Bronchial epithelial cell (primary cell): ENCODE measurements at places on chromosomes 12 and 14.

GRCh38 chr14:58098507-58098906 lies 53.5 kb downstream of the ARMH4 start:
- DNase-seq: peak; percentile 14

- no peak for DNase-seq
Observed at GRCh38 chr12:101592448-101592847, 2.3 kb upstream of the MYBPC1 start.

DNA sequence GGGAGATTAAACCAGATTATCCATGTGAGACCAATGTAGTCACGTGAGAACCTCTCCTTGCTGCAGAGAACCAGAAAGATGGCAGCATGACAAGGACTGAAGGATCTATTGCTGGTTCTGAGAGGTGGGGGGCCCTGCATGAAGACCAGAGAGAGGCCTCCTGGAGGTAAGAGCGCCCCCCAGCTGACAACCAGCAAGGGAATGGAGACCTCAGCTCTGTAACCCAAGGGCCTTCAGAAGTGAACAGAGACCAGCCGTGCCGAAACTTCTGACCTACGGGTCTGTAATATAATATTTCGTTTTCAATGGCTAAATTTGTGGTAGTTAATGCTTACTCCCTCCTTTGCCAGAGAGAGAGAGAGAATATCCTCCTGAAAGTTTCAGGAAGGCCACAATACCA lies 524.1 kb upstream of the TBX3 start:
- DNase-seq: no peak

- DNase-seq: peak; percentile 34
Observed at GRCh38 chr12:6563448-6564050, 4.5 kb downstream of the NOP2 start.

- DNase-seq: peak; percentile 67
Observed at GRCh38 chr12:1473418-1473817, 121.0 kb downstream of the FBXL14 start.

DNA sequence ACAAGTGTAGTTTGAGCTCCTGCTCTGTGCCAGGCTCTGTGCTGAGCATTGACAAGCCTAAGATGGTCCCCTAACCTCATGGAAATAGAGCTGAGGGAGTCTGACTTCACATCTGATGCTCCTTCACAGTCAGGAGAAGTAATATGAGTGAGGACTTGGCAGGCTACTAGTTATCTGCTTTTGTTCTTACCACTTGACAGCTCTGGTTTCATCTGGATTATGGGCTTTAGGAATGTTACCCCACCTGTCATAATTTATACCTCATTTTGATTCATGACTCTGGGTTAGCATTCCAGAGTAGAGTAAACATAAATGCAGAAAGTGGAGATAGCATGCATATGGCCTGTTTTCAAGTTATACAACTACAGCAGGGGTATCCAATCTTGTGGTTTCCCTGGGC lies 40.5 kb downstream of the ATP6V1D start:
- DNase-seq: no peak

- peak; percentile 90 for DNase-seq
Observed at GRCh38 chr14:54509546-54510501, at the start of gene CGRRF1. CGRRF1 (plus strand) TSS chr14:54509906; CDS start chr14:54509960, 54 bp downstream.

DNA sequence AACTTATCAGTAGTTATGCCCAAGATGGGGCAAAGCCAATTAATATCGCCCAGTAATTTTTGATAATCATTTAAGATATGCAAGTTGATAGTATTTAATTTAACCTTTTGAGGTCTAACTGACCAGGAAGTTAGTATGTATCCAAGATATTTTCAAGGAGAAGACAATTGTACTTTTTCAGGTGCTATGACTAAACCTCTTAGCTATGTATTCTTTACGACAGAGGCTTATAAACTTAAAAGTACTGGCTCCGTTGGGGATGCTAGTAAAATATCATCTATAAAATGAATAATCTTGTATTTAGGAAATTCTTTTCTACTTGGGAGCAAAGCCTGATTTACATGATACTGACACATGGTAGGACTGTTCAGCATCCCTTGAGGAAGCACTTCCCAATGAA lies 40.3 kb downstream of the TMTC3 start:
- DNase-seq: no peak

- no peak for DNase-seq
Observed at GRCh38 chr12:6165395-6165794, 34.8 kb upstream of the CD9 start.

- no peak for DNase-seq
Observed at GRCh38 chr12:124097701-124098100, 124.7 kb downstream of the ZNF664 start.

DNA sequence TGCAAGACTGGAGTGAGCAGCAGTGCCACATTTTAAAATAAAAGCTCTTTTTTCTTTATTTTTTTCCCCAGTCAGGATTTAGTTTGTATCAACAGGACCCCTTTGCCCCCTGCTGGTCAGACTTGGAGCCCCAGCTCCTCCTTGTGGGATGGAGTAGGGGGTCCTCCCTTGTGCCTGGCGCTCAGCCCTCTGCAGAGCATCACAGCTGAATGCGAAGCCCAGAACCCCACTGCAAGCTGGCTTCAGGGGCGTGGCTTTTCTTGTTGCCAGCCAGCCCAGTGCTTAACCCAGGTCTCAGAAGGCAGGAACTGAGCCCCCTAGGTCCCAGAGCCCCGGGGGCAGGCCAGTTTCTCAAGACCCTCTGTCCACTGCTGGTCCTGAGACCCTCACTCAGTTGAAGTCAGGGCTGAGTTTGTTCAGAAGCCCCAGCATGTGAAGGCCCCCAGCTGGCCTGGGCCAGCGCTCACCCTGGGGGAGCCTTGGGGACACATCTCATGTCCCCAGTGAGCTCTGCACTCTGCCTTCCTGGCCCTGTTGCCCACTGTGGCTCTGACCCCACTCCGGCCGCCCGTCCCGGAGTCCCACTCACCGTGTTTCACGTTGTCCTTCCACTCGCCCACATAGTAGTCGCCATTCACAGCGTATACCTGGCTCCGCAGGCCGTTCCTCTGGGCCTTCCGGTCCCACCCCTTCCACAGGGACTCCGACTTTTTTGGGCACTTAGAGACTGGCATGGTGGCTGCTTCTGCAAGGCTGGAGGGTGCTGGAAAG lies 519 bp downstream of the MORN3 start:
- DNase-seq: no peak

GRCh38 chr12:31238764-31239387 lies 87.1 kb downstream of the SINHCAF start:
- peak; percentile 74 for DNase-seq

DNA sequence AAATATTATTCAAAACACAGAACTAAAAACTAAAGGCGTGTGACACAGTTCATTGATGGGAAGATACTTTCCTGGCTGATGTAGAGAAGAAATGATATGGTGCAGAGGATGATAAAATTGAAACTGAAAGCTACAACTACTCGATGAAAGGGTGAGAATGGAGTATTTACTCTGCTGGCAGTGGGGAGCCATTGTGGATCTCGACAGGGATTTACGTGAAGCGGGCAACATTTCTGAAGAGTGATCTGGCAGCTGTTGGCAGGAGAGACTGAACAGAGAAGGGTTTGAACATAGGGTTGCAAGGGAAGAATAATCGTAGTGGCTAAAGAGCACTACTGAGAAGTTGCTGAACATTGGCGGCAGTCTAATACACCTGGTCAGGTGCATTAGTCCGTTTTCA lies 464.9 kb downstream of the PDZRN4 start:
- DNase-seq: no peak

- DNase-seq: peak; percentile 70
Observed at GRCh38 chr12:3336606-3337311, 154.2 kb upstream of the PRMT8 start.

GRCh38 chr12:108517288-108518100 lies 2.4 kb downstream of the FICD start:
- no peak for DNase-seq

DNA sequence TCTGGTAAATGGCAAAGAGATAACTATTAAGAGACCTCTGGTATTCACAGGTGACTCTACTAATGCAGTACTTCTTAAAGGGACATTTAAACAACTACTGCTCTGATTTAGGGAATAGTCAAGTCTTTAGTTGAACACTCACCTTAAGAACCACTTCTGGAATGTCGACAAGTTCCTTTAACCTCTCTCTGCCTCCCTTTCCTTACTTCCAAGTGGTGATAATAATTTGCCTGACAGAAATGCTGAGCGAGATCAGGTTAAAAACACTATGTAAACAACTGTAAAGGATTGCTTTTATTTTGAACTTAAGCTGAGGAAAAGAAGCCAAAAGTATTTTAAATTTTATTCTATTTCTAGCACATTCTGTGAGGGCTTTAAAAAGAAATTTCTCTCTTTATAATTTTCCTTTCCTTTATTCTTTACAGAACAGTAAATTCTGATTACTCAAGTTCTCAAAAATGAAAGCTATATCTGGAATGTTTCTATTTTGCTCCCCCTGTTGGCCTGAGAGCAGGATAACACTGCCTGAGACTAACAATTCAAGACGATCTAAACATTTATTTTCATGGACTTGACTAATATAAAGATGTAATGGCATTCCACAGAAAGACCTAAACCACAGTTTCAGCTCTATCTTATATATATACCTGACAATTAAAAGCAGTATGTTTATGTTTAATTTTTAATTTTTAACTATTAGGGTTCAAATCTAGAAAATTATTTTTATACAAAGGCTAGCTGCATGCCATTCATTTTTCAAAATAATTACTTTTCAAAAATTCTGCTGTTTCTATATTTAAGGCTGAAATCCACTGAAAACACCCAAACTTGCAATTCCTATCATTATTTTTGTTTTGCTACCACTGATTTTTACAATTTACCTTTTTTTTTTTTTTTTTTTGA lies 29.2 kb downstream of the ZCCHC8 start:
- DNase-seq: peak; percentile 77

DNA sequence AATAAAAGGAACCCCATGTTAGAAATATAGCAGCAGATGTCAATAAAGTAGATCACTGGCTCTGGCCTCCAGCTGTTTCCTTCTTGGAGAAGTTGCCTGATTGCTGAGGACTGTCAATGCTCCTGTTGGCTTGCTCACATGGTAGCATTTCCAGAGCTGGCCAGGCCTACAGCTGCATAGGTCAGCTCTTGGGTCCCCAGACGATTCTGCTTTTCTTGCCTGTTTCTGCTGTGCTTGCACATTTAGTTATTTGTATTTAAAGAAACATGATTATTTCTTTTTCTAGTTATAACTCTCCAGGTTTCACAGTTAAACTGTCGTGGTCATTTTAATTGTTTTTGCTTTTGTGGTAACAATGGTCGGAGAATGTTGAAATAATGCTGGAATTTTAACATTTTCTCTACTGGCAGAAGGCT lies 7.2 kb downstream of the NAV3 start:
- no peak for DNase-seq

DNA sequence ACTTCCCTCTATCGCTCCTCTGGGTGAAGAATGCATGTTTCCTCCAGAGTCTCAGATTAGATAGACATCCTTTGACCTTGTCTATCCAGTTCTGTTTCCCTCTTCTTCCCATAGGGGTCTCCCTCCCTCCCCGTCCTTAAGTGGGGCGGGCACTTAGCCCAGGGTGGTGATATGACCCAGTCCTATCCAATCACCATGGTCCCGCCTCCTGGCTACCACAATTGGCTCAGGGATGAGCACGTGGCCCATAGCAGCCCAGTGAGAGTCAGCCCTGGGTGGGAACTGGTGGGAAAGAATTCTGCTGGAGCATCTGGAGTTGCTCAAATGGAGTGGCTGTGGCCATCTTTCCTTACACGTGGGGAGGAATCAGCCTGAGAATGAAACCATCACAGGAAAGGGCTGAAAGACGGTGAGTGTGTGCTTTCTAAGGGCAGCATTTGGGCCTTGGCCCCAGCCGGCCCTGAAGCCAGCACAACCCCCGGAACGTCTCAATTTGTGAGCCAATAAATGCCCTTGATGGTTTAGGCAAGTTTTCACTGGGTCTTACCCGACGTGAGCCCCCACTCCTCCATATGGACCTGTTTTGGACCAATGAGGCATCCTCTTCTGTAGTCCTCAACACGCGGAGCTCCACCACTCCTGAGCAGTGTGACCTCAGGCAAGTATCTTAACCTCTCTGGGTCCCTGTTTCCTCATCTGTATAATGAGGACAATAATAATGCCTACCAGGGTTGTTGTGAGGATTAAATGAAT lies 14.4 kb upstream of the MLXIP start:
- DNase-seq: peak; percentile 76

GRCh38 chr12:26853303-26854030 lies 20.5 kb upstream of the ITPR2 start:
- peak; percentile 58 for DNase-seq

GRCh38 chr14:32075672-32076277 lies 1.3 kb upstream of the ARHGAP5 start:
- DNase-seq: no peak

GRCh38 chr14:69713993-69714679 lies 52.8 kb upstream of the SRSF5 start:
- no peak for DNase-seq

DNA sequence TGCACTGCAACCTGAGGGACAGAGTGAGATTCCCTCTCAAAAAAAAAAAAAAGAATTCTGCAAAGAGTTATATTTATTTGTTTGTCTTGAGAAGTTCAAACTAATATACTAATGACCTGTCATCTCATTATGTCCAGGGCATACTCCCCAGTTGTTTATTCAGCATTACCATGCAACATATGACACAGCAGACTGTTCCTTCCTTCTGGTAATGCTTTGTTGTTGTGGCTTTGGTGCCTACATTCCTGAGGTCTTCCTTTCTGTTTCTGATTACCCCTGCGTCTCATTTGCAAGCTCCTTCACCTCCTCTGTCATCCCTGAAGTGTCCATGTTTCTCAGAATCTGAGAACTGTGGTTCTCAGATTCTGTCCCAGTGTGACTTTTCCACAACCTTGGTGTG lies 55.3 kb downstream of the DERA start:
- peak; percentile 30 for DNase-seq

- no peak for DNase-seq
Observed at GRCh38 chr14:52987042-52987441, 36.2 kb upstream of the FERMT2 start.

- peak; percentile 11 for DNase-seq
Observed at GRCh38 chr12:95480230-95480629, 6.3 kb downstream of the METAP2 start.

DNA sequence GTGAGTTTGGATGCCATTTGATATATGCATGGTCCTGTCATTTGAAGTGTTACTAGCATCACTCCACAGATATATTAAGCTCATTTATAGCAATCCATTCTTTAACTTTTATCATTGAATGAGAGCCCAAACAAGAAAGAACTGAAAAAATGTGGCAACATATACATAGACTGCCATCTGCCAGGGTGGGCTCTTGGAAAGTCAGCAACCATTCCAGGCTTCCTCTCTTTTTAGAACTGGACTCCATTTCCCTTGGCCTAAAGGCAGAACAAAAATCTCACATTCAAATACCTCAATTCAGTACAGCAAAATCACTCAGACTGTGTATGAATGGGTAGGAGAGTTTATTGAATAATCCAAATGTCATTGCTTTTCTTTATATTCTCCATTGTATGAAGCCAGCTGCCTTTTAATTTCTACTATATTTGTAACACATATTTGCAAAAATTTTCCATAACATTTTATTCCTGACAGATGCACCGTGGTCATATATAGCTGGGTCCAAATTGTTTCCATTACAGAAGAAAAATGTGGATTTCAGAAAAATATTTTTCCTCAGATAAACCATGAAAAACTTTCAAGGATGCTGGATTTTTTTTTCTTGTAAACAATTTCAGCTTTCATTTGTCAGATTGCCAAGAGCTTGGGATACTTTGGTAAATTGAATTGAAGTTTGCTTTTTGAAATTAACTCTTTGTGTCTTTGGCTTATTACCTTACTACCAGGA lies 1252.3 kb upstream of the SEL1L start:
- DNase-seq: no peak
